Suppressor macrophage treated with lipopolysaccharide for 1 hour (primary cell): ENCODE measurements at places on chromosomes 7 and 10.
A peak's percentile ranks its signal among the peaks of the same experiment; 100 is the strongest.

DNA sequence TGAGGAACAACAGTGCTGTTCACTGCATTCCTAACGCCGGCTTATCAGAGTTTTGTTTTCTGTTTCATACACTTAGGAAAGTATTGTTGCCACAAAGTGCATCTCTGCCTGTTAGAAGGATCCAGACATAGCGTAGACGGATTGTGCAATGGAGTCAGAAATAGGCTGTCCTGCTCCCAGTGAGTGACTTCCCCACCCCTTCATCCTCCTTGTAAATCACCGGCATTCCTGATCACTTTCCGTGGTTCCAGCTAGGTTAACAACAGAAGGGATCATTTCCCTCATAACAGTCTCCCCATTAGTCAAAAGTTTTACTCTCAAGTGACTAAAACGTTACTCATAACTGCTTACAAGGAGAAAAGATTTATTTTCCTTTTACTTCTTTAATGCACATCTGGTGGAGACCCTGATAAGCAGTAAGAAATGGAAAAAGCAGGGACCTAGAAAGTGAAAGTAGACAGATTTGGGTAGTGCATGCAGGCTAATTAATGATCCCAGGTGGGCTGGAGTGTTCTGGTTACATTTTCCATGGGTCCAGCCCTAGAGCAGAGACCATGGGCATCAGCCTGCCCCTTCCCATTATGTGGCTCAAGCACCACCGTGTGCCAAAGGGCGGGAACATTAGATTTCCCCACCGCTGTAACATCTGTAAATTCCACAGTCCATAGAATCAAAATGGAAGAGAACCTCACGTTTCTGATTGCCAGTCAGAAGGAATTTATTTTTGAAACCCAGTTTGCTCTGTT is 395.1 kb upstream of the GALNT17 start:
- peak; percentile 11 for DNase-seq

- DNase-seq, result no peak
Observed at GRCh38 chr10:79457256-79457785, 11.9 kb upstream of the ZCCHC24 start.

- no peak for DNase-seq
Observed at GRCh38 chr10:58782876-58783851, 270.5 kb downstream of the BICC1 start.

DNA sequence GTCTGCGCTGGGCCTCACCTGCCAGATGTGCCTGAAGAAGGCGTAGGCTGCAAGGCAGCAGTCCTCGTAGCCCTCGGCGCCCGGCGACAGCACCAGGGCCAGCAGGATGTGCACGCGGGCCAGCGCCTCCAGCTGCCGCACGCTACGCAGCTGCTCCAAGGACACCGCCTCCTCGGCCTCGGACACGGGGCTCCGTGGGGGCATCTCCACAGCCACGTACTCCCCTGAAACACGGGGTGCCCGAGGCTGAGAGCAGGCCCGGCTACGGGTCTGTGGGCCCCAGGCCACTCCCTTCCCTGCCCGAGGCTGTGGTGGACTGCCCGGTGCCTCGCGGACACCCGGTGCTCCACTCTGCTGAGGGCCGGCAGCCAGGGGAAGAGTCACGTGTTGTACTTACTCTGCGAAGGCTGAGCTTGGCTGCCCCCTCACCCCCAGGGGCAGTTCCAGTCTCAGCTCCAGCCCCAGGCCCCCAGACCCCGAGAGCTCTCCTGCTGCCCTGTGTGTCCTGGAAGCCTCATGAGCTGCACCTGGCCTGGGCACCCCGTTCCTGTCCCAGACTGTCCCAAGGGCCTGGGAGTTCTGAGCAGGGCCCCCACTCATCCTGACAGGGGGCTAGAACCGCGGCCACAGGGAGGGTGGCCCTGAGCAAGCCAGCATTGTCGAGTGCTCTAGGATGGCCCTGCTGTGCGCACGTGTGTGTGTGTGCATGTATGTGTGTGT is 62.8 kb downstream of the CFAP46 start:
- DNase-seq, result no peak

DNA sequence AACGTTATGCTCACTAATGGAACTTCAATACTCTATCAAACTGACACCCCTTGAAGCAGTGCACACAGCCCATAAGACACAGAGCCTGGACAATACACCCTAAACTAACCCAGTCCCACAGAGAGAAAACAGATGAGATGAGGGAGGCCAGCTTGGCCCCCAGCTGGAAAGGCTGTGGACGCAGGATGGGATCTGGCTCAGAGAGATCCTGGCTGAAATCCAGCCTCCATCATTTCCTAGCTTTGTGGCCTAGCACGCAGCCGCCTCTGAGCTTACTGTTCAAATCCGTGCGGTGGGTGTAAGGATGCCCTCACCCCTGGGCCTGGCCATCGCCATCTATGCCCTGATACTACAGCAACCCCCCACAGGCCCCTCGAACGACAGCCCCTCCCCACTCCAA is 32.7 kb downstream of the SNX8 start:
- DNase-seq, result no peak
